ENCODE measurements at places on chromosomes 1 and 21.

DNA sequence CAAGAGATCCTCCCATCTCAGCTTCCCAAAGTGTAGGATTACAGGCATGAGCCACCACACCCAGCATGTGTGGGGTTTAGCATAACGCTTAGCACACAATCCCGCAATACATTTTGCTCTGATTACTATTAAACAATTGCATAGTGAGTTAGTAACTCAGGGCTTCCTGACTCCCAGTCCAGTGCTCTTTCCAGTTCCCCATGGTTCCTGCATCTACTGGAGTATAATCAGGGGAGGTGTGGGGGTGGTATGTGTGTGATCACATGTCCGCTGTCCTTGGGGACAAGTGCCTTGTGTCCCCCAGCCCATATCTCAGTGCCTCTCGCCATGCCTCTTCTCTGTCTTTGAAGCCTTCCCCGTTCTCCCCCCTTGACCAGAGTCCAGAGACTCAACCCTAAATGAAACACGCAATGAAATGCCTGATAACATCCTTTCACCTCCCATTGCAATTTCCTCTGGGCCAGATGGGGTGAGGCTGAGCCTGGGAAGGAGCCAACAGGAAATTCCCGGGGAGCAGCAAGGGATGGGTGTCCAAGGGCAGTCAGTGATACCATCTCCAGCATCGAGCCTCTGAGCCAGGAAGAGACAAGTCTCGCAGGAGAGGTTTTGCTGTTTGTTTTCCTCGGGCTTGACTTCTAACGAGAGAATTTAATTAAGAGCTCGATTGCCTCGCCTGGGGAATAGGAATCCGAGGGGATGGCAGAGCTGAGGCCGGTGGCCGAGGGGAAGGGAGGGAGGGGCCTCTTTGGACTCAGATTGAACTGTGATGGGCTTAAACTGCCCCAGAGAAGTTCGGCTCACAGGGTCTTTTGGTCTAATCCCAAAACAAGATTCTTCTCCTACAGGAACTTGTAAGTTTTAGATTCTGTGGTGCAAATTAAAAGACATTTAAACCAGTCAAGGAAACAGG is 7.7 kb upstream of the HTR1D start:
- no peak for DNase-seq

GRCh38 chr1:175217721-175218531 is 25.4 kb upstream of the KIAA0040 start:
- no peak for DNase-seq

DNA sequence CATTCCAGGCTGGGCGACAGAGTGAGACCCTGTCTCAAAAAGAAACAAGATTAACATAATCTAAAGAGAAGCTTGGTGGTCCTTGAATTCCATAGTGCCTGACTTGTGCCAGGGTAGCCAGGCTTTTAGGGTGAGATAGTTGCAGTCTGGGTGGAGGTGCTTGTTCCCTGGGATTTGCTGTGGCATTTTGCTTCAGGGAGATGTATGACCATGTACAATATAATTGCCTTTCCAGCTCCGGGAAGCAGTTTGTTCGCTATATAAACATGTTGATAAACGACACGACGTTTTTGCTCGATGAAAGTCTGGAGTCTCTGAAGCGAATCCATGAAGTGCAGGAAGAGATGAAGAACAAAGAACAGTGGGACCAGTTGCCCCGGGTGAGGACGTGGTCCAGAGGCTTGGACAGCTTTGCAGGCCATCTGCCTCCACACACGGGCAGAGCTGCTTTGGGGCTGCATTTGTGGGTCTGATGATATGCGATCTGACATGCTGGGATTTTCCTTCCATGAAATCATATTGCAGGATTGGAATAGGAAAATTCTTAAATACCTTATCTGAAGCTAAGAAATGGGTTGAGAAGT is 49.4 kb upstream of the KIF1B start:
- DNase-seq = no peak

- DNase-seq = no peak
These were observed 125.2 kb upstream of the DPYD start for GRCh38 chr1:98045767-98046641.

- no peak for DNase-seq
These were observed 79.4 kb upstream of the PPP2R5A start for GRCh38 chr1:212205843-212206242.
